ENCODE measurements at places on chromosomes 1 and 21. TPM values are rescaled to one million over a fixed set of nuclear protein-coding genes. Genes with fewer than 3 reads are reported as not detected.
A peak's percentile ranks its signal among the peaks of the same experiment; 100 is the strongest.

The F3 gene
- total RNA-seq: 47.9 TPM

The OR10J1 gene
- not detected for total RNA-seq

The KRTAP13-2 gene
- total RNA-seq: not detected

The COL16A1 gene
- 27.5 TPM for total RNA-seq

The NDUFS2 gene
- total RNA-seq: 169 TPM

The MSH4 gene
- 0.29 TPM for total RNA-seq

The HPDL gene
- 0.50 TPM for total RNA-seq

The KIAA1614 gene
- 8.2 TPM for total RNA-seq

The KRTAP20-3 gene
- not detected for total RNA-seq

The ATAD3B gene
- 7.3 TPM for total RNA-seq

The GRIK1 gene
- total RNA-seq: not detected

The RGS8 gene
- 0.18 TPM for total RNA-seq

The CLDN17 gene
- total RNA-seq: not detected

The C1orf74 gene
- total RNA-seq: 1.9 TPM

DNA sequence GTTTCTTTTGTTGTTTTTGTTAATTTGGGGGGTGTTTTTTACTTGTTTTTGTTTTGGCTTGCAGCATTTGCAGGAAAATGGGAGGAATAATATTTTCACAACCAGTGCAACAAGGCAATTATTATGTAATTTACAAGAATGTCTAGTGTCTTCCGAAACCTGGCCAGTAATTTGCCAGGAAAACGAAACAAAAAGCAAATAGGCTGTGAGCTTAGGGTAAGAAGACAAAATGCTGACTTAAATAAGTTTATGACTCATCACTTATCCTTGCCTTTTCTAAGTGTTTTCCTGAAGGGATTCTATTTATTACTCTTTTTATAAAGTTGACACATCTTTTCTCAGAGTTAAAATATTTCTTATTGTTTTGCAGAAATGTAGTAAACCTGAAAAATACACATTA is 49.8 kb downstream of the KCNT2 start:
- DNase-seq: no peak

DNA sequence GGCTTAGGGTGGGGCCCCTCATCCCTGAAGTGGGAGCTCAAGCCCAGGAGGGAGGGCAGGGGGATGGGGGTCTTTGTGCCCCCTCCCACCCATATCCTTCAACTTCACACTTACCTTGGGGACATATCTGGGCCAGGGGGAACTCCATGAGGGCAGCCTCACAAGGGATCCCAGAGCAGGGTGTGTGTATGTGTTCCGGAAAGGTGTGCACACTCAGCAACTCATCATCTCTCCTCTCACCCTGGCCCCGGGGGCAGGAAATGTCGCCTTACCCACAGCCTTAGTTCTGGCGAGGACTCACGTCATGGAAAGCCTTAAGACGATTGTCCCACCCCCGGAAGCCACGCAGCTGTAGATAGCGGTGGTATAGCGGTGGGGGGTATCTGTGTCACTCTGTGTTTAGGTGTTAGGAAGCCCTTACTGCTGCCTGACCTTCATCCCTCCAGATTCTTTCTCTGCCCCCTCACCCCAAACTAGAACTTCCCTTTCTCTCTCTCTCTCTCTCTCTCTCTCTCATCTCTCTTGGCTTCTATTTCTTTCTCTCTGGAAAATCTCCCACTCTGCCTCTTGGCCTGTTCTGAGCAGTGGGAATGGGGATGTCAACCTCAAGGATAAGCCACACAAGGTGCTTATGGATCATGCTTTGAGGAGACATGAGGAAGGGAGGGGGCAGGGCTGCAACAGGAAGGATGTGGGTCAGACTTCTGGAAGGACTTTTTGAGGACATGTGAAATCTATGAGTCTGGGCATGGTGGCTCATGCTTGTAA is at the start of gene SH2D2A:
SH2D2A (minus strand) TSS at position 288 of the 768 bp plus-strand sequence; CDS start at position 148, 140 bp downstream.
- DNase-seq: peak; percentile 71

DNA sequence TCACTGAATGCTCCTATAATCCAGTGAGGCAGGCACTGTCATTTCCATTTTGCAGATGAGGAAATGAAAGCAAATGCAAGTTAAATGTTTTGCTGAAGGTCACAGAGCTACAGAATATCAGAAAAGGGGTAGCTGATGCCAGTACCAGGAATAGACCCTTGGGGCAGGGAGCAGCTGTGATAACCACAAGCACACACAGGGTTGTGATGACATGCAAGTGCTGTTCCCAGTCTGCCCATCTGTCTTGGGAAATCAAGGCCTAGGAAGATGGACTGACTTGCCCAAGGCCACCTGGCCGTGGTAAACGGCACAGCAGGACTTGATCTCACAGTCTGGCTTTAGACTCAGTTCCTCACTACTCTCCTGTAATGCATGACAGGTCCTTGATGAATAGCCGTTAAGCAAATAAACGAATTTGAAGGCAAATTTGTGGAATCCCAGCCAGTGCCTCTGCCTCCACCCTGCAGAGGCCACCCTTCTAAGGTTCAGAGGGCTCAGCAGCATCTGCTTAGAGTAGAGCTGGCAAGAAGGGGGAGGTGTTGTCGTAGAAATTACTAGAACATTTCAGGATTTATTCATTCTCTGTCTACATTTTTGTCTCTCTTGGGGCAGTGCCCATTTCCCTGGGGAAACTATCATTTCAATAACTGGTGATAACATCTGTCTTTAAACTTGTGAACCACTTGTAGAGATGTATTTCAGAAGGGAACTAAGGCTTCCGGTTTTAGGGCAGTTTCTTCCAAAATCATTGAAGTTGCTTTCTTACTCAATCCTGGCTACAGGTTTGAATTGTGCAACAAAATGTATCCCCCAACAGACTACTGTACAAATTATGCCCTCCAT is 53.2 kb upstream of the MRPS6 start:
- no peak for DNase-seq

- DNase-seq: no peak
Measured at GRCh38 chr1:167563579-167564246, 10.2 kb upstream of the CREG1 start.

GRCh38 chr1:181073638-181074037 is 14.9 kb upstream of the IER5 start:
- DNase-seq: no peak

DNA sequence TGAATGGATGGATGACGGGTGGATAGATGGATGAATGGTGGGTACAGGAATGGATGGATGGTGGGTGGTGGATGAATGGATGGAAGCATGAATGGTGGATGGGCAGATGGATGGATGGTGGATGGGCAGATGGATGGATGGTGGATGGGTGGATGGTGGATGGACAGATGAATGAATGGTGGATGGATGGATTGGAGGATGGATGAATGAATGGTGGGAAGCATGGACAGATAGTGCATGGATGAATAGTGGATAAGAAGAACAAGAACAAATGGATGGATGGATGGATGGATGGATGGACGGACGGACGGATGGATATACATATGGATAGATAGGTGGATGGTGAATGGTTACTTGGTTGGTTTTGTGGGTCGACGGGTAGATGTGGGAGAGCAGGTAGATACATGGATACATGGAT is 4.7 kb downstream of the CHD5 start:
- DNase-seq: no peak

DNA sequence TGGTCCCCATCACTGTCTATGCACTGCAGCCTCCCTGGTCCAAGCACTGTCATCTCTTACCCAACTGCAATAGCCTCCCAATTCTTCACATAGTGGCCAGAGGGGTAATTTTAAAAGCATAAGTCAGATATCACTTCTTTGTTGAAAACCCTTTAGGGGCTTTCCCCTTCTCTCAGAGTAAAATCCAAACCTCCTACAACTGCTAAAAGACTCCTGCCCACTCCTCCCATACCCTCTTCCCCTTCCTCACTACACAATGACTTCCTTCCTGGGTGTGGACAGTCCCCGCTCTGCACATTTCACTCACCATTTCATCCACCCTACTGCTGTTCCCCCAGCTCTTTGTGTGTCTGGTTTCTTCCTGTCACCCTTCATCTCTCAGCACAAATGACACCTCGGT is 8.3 kb downstream of the MCOLN2 start:
- DNase-seq: no peak

- DNase-seq: no peak
Measured at GRCh38 chr1:26733982-26734381, 38.2 kb downstream of the ARID1A start.

- DNase-seq: peak; percentile 78
Measured at GRCh38 chr1:248858096-248858890, 592 bp downstream of the ZNF692 start.

DNA sequence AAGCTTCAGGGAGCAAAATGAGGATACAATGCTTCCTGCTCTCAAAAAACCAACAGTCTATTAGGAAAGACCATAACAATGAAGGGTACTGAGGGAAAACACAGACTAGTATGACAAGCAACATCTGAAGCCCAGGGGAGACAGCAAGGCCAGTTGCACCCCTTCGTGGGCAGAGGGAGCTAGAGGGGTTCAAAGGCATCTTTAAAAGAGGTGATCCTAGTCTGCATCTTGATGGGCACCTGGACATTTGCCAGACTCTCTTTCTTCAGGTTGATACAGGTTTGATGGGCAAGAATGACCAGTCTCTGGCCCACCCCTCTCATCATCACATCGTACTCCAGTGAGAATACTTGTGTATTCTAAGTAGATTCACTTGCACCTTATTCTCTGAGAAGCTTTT is 177.7 kb downstream of the VAV3 start:
- DNase-seq: no peak

GRCh38 chr1:112761714-112762480 is 46.8 kb upstream of the PPM1J start:
- DNase-seq: no peak

- DNase-seq: no peak
Measured at GRCh38 chr1:7010534-7011200, 225.4 kb downstream of the CAMTA1 start.

- no peak for DNase-seq
Measured at GRCh38 chr1:234915924-234916675, 212.5 kb downstream of the TOMM20 start.

DNA sequence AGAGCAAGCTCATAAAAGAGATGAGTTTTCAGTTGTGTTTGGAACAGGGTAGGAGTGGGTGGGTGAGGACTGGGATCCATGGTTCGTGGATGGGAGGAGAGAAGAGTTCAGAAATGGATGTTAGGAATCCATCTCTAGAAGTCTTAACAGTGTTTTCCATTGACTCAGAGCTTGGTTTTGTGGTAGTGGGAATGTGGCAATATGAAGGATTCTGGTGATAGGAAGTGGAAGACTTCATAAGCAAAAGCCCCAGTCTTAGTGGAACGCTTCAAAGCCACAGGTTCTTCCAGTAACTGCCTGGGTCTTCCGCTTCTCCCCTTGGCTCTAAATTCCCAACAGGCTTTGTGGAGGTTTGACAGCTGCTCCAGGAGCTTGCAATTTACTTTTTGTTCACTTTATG is 167.9 kb downstream of the KCNJ6 start:
- no peak for DNase-seq

- no peak for DNase-seq
Measured at GRCh38 chr1:168905633-168906032, 176.6 kb upstream of the DPT start.

GRCh38 chr21:34509151-34509550 is 2.9 kb downstream of the KCNE1 start:
- no peak for DNase-seq

- DNase-seq: no peak
Measured at GRCh38 chr21:46193829-46194373, 9.6 kb upstream of the SPATC1L start.

GRCh38 chr1:227895828-227896685 is 51.7 kb downstream of the WNT9A start:
- peak; percentile 24 for DNase-seq

- no peak for DNase-seq
Measured at GRCh38 chr1:35574655-35575415, 1.7 kb downstream of the TFAP2E start.

DNA sequence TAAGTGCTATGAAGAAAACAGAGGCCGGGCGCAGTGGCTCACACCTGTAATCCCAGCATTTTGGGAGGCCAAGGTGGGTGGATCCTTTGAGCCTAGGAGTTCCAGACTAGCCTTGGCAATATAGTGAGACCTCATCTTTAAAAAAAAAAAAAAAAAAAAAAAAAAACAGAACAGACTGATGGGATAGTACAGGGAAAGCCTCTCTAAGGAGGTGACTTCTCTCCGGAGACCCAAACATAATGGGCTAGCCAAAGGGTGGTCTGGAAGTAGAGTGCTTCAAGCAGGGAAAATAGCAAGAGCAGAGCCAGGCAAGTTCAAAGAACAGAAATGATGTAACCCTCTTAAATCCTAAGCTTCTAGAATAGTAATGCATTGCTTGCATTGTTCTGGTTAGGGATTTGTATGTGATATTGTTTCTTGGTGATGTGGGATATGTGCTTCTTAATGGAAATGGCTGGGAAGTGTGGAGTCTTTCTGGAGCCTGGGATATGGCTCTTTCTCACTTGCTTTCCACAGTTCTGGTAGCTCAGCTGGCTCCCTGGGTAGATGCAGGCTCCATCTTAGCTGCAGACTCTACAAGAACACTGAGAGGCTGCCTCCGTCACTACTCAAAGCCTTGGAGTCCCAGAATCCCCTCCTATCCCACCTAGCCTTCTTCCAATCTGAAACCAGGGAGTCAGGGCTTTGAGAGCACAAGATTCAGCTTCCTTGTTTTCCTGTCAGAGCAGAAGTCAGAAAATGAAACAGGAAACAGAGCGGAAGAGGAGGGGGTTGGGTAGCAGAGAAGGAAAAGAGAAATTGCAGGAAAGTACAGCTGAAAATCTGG is 1.9 kb upstream of the PIGV start:
- no peak for DNase-seq

GRCh38 chr1:197951089-197951488 is 33.9 kb downstream of the LHX9 start:
- no peak for DNase-seq

DNA sequence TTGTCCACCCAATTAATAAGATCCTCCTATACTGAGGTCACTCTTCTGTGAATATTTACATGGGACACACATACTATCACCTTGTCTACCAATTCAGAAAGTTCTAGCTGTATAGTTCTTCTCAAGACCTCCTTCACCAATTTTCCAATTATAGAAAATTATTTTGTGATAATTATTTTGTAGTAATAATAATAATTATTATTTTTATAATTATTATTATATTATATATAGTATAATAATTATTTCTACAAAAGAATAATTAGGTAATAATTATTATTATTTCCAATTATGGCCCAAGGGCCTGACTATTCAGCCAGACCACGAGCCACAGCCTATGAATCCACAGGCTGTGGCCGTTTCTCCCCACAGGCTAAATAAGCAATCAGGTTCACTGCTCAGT is 164.1 kb upstream of the IGSF21 start:
- no peak for DNase-seq

- no peak for DNase-seq
Measured at GRCh38 chr1:107829036-107829770, 135.8 kb downstream of the VAV3 start.

- peak; percentile 0 for DNase-seq
Measured at GRCh38 chr1:25056536-25056935, 126.5 kb upstream of the RUNX3 start.

- DNase-seq: no peak
Measured at GRCh38 chr1:21774835-21775549, 8.0 kb downstream of the USP48 start.

DNA sequence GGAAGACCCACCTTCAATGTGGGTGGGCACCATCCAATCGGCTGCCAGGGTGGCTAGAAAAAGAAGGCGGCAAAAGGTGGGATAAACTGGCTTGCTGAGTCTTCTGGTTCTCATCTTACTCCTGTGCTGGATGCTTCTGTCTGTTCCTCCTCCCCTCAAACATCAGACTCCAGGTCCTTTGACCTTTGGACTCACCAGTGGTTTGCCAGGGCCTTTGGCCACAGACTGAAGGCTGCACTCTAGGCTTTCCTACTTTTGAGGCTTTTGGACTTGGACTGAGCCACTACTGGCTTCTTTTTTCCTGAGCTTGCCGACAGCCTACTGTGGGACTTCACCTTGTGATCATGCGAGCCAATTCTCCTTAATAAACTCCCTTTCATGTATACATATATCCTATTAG is 55.9 kb downstream of the VCAM1 start:
- no peak for DNase-seq

GRCh38 chr1:226363801-226364513 is 43.9 kb downstream of the PARP1 start:
- no peak for DNase-seq

All from left cardiac atrium (tissue), 4 donors.